Activated CD8-positive, alpha-beta T cell treated with anti-CD3 and anti-CD28 coated beads for 36 hours (primary cell): ENCODE measurements at places on chromosomes 1 and 21. TPM values are rescaled to one million over a fixed set of nuclear protein-coding genes. Genes with fewer than 3 reads are reported as not detected.

MXRA8 gene
- total RNA-seq = 0.98 TPM

GJB5 gene
- total RNA-seq = not detected

OR2L13 gene
- total RNA-seq = not detected

LHX8 gene
- not detected for total RNA-seq

LORICRIN gene
- not detected for total RNA-seq

TMEM240 gene
- total RNA-seq = 0.74 TPM

DENND2C gene
- 1.5 TPM for total RNA-seq

UBXN10 gene
- 0.34 TPM for total RNA-seq

NES gene
- not detected for total RNA-seq

MR1 gene
- total RNA-seq = 15.7 TPM

AMY1B gene
- not detected for total RNA-seq

WDR64 gene
- total RNA-seq = not detected

PDZK1IP1 gene
- total RNA-seq = not detected

ETV3L gene
- total RNA-seq = not detected

ATP8B2 gene
- 52.2 TPM for total RNA-seq

MIXL1 gene
- not detected for total RNA-seq

KCNA3 gene
- 16.2 TPM for total RNA-seq

CTNNBIP1 gene
- 9.0 TPM for total RNA-seq

IL6R gene
- total RNA-seq = 2.5 TPM
